CD4-positive, alpha-beta T cell treated with Interleukin-15 for 4 hours (primary cell): ENCODE measurements at places on chromosomes 11 and 22.

DNA sequence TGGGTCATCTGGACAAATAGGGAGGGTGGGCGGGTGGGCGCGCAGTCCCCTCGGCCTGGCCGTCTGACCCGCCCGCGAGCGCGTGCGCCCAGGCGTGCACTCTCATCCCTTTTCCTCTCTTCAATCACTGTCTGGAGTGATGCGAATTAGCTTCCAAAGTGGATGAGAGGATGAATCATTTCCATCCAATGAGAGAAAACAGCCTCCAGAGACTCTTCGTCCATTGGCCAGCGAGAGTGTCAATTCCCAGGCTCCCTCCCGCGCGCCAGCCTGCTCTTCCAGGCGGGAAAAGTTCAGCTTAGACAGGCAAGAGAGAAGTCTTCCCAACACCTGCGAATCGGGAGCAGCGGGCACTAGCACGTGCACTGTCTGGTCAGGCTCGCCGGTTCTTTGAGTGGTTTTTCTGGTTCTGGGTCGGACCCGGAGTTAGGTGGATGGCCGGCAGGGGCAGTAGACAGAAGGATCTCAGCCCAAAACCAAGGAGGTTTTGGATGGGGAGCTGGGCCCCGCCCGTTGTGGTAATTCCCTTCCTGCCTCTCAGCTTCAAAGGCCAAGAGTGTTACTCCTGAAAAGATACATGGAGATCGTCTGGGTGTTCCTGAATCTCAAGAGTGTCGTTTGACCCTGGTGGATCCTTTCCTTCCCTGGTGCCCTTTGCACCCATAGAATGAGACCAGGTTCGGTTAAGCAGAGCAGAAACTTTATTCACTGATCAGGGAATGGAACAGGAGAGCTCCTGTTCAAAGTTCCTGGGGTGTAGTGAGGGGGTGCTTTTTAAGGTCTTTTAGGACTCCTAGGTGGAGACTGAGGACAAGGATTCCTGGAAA lies 33.4 kb upstream of the GLYATL1 start:
- no peak for DNase-seq

DNA sequence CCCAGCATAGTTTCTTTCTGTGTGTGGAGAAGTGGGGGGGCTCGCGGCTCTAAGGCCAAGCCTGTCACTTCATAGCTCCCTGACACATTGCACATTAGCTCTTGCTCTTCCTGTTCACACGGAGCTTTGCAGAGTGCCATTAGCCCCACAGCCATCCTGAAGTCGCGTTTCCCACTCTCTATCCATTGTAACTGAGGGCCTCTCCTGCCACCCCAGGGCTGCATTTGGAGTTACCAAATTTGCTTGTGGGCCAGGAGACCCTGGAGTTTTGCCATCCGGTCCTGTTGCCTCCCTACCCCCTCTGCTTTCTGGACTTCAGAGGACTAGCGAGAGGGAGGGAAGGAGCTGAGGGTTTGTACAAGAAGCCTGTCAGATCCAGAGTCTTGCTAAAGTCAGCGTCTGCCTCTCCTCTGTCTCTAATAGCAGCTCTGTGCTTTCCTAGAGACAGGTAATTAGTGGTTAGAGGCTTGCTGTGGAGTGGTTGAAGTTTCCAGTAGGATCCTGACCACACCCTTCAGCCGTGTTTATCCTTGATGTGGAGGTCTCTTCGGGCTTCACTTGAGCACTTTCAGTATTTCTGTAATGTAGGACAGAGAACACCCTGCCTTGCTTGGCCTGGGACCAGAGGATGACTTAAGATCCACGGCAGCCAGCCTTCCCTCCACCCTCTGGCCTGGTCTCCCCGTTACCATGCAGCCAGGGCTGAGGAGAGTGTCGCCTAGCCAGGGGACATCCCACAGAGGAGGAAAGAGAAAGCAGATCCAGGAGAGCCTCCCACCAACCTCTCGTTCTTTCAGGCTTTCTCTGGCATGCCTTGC lies 14.1 kb downstream of the DCPS start:
- DNase-seq = no peak

- DNase-seq = peak; percentile 53
These were observed 7.2 kb downstream of the ARSA start for GRCh38 chr22:50620593-50621355.

GRCh38 chr11:90426442-90426841 lies 203.6 kb upstream of the CHORDC1 start:
- no peak for DNase-seq

DNA sequence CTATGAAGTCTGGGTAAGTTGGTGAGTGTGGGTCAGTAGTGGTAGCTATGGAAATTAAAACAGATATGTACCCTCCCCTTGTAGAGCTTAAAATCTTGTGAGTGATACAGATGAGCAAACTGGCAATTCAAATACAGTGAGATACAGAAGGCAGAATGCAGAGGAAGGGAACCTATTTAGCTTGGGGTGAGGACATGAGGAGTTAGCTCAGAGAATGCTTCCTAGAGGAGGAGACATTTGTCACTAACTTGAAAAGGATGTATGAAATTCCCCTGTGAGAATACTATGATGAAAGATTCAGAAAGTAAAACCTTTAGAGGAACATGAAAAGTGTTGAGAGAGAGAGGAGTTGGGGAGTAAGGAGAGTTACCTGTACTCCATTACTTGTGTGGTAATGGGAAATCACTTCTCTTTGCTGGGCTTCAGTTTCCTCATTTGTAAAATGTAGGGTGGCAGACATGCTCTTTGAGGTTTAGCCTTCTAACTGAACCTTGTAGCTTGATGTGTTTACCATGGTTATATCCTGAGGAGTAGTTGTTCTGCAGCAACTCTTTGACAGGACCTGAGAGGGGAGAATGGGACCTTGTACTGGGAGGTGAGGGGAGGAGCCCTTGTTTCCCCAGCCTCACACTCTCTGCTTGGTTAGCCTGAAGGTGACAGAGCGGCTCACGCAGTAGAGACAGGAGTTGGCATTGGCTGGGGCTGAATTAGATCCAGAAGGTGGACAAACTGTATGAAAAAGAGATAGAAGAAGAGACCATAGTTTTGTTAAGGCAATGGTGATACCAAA lies 17.9 kb downstream of the SWAP70 start:
- no peak for DNase-seq

DNA sequence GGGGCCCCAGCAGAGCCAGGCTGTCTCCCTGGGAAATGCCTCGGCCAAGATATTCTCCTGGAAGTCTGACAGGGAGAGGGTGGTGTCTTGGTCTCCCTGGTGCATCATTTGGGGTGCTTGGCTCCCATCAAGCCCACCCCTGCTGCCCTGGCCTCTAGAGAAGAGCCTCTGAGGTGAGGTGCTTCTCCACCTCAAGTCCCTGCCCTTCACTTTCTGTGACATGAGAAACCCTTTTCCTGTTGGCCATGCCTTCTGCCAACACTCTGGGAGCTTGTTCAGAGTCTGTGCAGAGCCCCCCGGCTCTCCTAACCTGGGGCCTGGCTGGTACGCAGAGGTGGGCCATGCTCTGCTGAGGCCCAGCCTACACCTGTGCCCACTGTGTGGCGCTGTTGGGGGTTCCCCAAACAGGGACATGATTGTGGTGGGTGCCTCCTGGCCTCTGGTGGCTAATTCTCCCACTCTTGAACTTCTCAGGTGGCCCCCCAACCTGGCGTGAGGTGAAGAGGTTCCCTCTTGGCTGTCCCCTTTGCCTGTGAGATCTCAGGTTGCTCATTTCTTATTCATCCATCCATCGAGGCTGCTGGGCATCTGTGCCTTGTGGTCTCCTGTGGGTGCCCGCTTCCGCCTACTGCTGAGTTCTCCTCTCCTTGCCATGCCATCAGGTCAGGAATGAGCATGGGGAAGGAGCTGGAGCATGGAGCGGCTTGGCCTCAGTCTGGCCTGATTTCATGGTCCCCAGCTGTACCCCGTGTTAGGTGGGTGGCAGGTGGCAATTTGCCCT lies 19.2 kb upstream of the DGCR8 start:
- no peak for DNase-seq

GRCh38 chr11:3873712-3874349 lies 18.4 kb downstream of the STIM1 start:
- no peak for DNase-seq

GRCh38 chr11:83609191-83609590 lies 323.0 kb upstream of the CCDC90B start:
- no peak for DNase-seq

GRCh38 chr11:83174008-83174407 lies 17.1 kb downstream of the PCF11 start:
- no peak for DNase-seq

DNA sequence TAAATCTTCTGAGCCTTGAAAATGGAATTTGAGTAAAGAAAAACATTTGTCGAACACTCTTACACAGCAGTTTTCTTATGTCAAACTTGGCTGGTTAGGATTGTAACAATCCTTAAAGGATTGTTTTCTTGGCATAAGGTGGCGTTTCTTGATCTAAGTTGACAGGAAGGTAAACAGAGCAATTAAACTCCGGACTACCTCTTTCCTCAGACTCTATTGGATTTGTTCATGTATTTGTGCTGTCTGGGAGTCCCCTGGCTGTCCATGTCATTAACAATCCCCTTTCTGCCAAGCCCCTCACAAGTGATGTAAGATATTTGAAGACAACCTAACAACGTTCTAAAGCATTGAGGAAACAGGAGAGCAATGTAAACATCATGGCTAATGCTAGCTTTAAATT lies 222.5 kb upstream of the SNX19 start:
- DNase-seq = no peak

DNA sequence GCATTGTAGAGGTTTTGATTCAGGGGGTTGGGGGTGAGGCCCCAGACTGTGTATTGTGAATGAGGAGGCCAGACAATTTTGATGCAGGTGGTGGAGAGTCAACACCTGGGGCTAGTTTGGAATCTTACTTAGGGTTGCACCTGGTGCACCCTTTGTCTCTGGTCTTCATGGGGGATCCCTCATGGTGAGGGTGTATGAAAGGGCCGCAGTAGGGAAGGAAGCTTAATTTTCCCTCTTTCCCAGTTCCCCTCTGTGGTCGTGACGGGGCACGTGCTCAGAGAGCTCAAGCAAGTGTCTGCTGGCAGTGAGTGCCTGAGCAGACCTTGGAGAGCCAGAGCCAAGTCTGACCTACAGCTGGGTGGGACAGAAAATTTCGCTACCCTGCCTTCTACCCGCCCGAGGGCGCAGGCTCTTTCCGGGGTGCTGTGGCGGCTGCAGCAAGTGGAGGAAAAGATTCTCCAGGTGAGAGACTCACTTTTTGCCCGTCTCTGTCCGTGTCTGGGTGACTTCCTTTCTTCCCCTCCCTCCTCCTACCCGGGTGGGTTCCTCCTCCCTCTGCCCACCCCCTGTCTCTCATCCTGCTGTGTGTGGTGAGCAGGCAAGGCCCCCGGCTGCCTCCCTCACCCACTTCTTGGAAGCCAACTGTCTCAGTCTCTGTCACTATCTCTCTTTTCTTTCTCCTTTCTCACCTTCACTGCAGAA lies 131.7 kb downstream of the MICAL2 start:
- peak; percentile 44 for DNase-seq

DNA sequence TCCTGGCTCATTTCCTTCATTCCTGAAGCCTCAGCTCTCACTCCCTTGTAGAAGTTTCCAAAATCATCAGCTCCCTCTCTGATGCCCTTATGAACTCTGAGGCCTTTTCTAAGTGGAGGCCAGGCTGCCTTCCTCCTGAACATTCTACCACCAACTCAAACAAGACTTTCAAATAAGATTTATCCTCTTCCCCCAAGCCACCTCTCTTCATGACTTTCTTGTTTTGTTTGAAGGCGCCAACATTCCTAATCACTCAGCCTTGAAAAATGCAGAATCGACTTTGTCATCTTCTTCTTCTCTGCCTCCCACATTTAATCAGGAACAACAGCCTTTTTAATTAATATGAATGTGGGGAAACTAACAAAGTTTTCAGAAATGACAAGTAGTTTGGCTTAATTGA lies 927.9 kb downstream of the OPCML start:
- DNase-seq = no peak

DNA sequence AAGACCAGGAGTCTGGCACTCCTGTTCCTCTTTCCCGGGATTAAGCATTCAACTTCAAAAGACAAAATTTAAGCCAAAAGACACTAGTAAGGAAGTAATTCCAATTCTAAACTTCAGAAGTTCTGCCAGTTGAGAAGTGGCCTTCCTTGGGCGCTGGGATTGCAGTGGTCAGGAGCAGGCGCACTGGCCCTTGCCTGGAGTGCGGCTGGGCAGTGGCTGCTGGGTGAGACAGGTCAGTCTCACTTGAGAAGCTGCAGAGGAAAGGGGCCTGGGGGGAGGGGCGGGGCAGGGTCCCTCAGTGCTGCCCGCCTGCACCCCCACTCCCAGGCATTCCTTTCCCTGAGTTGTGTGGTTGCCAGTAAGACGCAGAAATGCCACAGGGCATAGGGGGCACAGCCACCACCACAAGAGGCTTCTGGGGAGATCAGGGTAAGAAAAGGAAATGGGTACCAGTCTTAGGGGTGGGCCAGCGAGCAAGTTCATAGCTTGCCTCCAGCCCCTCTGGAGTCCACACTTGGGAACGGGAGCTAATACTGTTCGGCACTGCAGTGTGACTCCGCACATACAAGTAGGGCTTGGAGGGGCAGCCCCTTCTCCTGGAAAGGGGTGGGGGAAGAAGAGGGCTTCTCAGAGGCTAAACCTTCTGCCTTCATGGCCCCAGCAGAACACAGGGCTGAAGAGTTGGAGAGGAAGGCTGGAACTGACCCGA lies 5.5 kb downstream of the MRPL49 start:
- DNase-seq = no peak

DNA sequence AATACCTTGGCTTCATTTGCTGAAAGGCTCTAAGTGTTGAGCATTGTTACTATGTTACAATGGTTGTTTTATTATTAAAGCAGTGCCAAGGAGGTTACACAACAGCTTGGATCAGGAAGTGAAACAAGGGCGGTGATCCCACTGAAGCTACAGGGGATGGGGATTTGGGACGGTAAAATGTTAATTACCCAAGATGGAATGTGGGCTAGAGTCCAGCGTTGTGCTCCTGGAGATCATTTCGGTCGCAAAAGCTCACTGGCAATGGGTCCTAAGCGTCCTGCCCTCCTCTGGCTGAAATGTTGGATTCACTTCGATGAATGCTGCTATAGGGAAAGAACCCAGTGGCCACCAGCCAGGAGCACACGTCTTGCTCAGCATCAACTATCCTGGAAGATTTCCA lies 48.3 kb downstream of the FAM83F start:
- DNase-seq = no peak

- no peak for DNase-seq
These were observed 65.3 kb downstream of the CELSR1 start for GRCh38 chr22:46471901-46472721.

DNA sequence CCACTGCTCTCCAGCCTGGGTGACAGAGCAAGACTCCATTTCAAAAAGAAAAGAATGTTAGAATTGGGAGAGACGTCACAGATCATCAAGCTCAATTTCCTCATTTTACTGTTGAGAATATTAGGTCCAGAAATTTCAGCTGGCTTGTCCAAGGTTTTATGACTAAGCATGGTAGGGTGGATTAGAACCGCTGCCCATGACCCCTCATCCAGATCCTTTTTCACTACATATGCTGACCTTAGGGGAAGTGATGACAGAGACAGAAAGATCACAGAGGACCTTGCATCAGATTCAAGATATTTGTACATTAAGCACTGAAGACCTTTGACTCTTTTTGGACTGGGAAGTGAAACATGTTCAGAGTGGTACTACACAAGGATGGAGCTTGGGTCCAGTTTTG lies 134.5 kb downstream of the ADAMTS15 start:
- DNase-seq = no peak

GRCh38 chr11:60334005-60334620 lies 7.1 kb downstream of the MS4A6E start:
- peak; percentile 65 for DNase-seq
